HTR-8/SVneo (cell line): ENCODE measurements at places on chromosomes 16 and 17.

GRCh38 chr17:1186923-1187771 is 7.4 kb upstream of the ABR start:
- DNase-seq = peak; percentile 93

DNA sequence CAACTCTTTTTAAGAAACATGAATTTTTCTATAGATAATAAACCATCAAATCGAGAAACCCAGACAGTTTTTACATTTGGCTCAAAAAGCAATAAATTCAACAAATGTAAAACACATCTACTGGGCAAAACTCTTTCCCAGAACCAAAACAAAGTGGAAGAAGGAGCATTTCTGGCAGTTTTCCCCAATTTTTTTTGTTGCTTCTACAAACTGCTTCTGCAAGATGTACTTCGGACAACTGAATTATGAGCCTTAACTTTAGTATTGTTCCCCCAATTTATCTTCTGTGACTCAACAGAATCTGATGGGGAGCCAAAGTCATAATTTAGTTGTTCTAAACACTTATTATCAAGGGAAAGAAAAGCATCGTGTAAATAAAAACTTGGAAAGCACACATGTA is 1047.2 kb downstream of the CDH11 start:
- no peak for DNase-seq

GRCh38 chr17:32267690-32268205 is 2.1 kb downstream of the RHBDL3 start:
- no peak for DNase-seq

- no peak for DNase-seq
These were observed 604.5 kb downstream of the WWOX start for GRCh38 chr16:78703936-78704335.

GRCh38 chr16:8730335-8730915 is 56.0 kb downstream of the ABAT start:
- no peak for DNase-seq

GRCh38 chr16:31131841-31132271 is 3.7 kb downstream of the PRSS8 start:
- no peak for DNase-seq

DNA sequence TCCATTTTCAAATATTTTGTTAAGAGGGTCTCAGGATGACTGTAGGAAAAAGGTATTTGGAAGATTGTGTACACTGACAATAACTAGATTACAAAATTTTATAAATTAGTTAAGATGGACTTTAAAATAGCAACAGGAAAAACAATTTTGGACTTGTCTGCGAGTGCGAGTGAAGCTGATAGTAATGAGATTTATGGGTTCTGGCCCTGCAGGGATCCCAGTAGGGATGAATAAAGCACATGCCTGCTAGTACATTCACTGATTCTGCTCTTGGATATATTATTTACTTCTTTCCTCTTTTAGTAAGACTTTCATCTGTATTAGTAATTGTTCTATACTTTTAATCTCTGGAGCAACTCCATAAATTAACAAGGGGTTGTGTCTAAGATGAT is 28.2 kb downstream of the PRKCA start:
- no peak for DNase-seq

DNA sequence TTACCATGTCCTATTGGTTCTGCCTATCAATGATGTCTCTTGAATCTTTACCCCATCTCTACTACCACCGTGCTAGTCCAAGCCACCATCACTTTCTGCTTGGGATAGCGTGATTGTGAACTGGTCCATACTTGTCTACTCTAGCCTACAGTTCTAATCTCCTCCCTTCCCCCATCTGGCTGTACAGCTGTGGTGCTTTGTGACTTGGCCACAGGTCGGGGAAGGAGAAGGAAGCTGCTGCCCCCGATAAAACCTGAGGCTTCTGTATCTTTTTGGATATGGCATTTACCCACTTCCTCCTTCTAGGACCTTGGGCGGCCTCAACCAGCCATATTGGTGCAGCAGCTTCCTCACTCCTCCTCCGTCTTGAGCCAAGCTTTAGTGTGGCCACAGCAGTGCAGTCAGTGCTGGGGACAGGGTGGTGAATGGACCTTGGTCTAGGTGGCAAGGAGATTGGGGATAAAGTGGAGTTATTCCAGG is 314 bp upstream of the ITGA2B start:
- no peak for DNase-seq

GRCh38 chr17:81053041-81053970 is 18.4 kb downstream of the BAIAP2 start:
- no peak for DNase-seq

GRCh38 chr16:6993544-6993943 is 339.1 kb upstream of the RBFOX1 start:
- no peak for DNase-seq

- DNase-seq = no peak
These were observed 6.3 kb upstream of the KCNG4 start for GRCh38 chr16:84245956-84246678.
